Chondrocyte (in vitro differentiated cells): ENCODE measurements at places on chromosomes 5 and 9.
A peak's percentile ranks its signal among the peaks of the same experiment; 100 is the strongest.

DNA sequence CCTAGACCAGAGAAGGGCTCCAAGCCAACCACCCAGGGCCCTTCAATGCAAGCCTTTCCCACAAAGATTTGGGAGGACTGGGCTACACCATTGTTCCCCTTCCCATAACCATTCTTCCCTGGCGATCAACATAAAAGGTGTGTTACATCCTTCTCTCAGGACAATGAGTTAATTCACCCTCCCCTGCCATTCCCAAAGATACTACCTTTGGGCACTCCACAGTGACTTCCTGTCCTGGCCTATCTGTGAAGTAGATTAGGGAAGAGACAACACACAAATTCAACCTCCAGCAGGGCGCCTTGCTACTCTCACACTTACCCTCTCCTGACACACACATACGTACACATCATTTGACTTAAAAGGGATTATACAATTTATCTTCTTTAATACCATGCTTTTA lies 23.2 kb upstream of the IL17B start:
- H3K27ac ChIP-seq, result no peak overlapping the region
- peaks cover 73% of the 10 kb centered on the region for H3K4me1 ChIP-seq
- DNase-seq, result no peak
- H3K4me3 ChIP-seq, result no peak overlapping the region
- H3K36me3 ChIP-seq, result no peaks in the 10 kb centered on the region

DNA sequence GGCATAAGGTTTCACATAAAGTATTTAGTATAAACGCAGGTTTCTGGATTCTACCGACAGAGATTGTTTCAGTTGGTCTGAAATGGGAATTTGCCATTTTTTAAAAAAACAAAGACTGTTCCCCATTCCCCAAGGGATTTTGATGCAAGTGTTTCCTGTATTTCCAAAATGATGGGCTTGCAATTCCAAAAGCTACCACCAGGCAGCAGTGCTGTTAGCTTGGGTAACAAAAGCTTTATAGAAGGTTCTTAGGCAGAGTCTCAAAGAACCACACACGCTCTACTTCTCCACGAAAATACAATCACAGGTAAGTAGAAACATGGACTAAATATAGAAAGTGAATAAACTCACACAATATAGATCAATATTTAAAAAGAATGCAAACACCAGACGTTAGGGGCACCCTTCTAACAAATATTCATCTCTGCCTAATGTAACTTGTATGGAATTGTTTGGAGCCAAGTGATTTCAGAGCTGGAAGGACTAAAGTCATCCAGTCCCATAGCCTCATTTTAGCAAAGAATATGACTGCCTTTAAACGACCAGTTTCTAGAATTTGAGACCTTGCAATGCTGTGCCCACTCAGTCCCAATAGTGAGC lies 154.3 kb downstream of the SPOCK1 start:
- H3K27ac ChIP-seq, result no peak overlapping the region
- no peak for DNase-seq
- no peaks in the 10 kb centered on the region for H3K27me3 ChIP-seq
- H3K4me1 ChIP-seq, result peaks cover 11% of the 10 kb centered on the region
- no peaks in the 10 kb centered on the region for H3K36me3 ChIP-seq

DNA sequence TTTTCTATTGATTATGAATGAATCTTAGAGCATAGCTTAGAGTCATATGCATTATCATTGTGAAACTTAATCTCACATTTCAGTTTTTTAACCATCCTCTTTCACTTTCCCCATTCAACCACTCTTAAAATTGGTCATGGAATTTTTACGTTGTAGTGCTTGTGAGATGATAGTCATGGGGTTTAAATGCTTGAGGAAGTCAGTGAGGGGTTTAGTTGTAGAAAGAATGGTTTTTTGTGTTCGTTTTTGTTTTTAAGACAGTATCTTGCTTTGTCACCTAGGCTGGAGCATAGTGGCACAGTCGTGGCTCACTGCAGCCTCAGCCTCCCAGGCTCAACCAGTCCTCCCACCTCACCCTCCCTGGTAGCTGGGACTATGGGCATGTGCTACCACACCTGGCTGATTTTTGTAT lies 19.6 kb downstream of the UGCG start:
- no peak overlapping the region for H3K27ac ChIP-seq
- no peaks in the 10 kb centered on the region for H3K27me3 ChIP-seq
- peaks cover 31% of the 10 kb centered on the region for H3K4me1 ChIP-seq
- H3K4me3 ChIP-seq, result no peak overlapping the region
- peaks cover 6% of the 10 kb centered on the region for H3K36me3 ChIP-seq
- no peak for DNase-seq

GRCh38 chr9:130701059-130702022 lies 7.8 kb downstream of the EXOSC2 start:
- peaks cover 36% of the 10 kb centered on the region for H3K4me1 ChIP-seq
- H3K27ac ChIP-seq, result peak overlapping the region; percentile 78
- H3K4me3 ChIP-seq, result no peak overlapping the region

DNA sequence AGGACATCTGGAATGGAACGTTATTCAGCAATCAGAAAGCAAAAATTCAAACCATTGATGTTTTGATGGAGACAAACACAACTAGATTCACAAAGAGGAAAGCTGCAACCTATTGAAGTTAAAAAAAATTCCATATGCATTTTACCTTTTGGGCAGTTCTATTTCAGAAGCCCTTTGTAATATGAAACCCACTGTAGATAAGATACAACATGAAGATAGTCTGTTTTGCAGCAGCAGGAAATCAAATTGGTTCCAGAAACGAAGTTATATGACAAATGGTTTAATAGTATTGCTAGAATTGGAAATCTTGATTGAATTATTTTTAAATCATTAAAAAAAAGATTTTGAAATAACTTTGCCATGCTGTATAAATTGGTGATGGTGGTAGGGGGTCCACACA lies 872 bp downstream of the LIX1 start:
- no peak for DNase-seq
- H3K36me3 ChIP-seq, result no peaks in the 10 kb centered on the region
- H3K4me1 ChIP-seq, result peaks cover 11% of the 10 kb centered on the region
- no peak overlapping the region for H3K27ac ChIP-seq

DNA sequence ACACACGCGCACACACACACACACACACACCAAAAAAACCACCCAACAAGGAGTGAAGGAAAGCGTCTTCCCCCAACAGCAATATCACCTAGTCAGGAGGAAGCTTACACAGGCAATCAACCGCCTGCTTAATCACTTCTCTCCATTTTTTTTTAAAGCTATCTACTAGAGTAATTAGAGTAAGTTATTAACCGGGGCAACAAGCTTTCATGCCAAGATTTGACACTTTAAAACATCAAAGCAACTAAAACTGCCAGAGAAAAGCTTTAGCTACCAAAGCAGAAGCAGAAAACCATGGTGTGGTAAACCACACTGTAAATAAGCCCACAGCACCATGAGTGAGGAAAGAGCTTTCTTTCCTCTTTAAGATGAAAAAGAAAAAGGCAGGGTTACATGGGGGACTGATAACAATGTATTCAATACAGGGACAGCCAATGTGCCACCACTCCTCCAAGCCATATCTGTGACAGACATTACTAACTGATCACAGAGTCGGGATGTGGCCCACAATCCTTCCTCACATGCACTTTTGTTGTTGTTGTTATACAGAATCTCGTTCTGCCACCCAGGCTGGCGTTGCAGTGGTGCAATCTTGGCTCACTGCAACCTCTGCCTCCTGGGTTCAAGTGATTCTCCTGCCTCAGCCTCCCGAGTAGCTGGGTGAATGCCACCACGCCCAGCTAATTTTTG lies 282.1 kb downstream of the CRB2 start:
- H3K4me3 ChIP-seq, result no peak overlapping the region
- no peaks in the 10 kb centered on the region for H3K36me3 ChIP-seq
- no peaks in the 10 kb centered on the region for H3K27me3 ChIP-seq
- H3K4me1 ChIP-seq, result peaks cover 27% of the 10 kb centered on the region

DNA sequence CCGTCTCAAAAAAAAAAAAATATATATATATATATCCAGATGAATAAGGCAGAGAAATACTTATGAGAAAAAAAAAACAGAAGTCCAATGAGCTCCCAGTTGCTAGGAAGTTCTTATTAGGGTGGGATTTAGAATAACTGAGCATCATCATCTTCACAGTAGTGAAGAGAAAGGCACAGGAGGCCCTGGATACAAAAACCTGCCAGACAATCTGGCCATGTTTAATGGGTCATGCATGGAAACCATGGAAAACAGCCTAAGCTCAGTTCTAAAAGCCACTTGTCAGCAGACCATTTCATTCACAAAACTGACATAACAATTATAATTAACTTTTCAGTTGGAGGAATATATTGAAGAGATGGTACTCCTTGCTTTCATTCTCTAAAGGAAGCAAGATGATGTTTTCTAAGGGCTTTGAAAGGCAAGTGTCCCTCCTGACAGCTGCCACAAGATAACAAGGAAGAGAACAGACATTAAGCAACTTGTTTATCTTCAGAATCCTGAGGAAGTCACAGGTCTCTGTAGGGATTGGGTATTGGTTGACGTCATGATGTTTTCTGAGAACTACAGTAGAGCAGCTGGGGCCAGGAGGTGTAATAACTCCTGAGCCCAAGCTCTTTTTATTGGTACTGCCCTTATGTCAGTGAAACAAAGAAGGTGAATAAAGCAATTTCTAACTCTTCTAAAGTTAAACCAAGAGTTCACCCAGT lies 463.1 kb downstream of the DMAC1 start:
- H3K27me3 ChIP-seq, result peaks cover 15% of the 10 kb centered on the region
- no peaks in the 10 kb centered on the region for H3K4me1 ChIP-seq
- no peak for DNase-seq
- H3K27ac ChIP-seq, result no peak overlapping the region
- H3K36me3 ChIP-seq, result peaks cover 2% of the 10 kb centered on the region
- H3K4me3 ChIP-seq, result no peak overlapping the region

DNA sequence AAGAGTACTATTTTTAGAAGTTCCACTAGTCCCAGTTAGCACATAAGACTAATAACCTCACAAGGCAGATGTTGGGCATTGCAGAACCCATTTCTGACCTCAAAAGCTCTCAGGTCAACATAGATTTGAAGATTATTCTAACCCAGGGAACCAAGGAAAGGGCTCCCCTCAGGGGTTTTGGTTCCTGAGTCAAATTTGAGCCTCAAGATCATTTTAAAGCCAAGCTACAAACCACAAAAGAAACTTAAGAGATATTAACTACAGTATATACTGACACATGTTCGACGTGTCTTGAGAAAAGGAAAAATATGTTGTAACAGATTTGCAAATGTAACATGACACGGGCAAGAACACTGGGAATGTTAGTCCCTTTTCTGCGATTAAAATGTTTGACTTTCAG lies 88.6 kb downstream of the GNAQ start:
- DNase-seq, result no peak
- H3K27me3 ChIP-seq, result no peaks in the 10 kb centered on the region
- no peaks in the 10 kb centered on the region for H3K36me3 ChIP-seq
- no peak overlapping the region for H3K4me3 ChIP-seq

GRCh38 chr5:137743031-137743640 lies 7.2 kb upstream of the KLHL3 start:
- peaks cover 8% of the 10 kb centered on the region for H3K4me1 ChIP-seq
- H3K36me3 ChIP-seq, result peaks cover 2% of the 10 kb centered on the region
- no peak overlapping the region for H3K4me3 ChIP-seq
- H3K27me3 ChIP-seq, result no peaks in the 10 kb centered on the region

- no peaks in the 10 kb centered on the region for H3K27me3 ChIP-seq
- H3K27ac ChIP-seq, result peak overlapping the region; percentile 2
- no peak overlapping the region for H3K4me3 ChIP-seq
- H3K4me1 ChIP-seq, result peaks cover 35% of the 10 kb centered on the region
- DNase-seq, result no peak
- H3K36me3 ChIP-seq, result no peaks in the 10 kb centered on the region
These were observed 165.0 kb upstream of the FBXL17 start for GRCh38 chr5:108546939-108547338.

DNA sequence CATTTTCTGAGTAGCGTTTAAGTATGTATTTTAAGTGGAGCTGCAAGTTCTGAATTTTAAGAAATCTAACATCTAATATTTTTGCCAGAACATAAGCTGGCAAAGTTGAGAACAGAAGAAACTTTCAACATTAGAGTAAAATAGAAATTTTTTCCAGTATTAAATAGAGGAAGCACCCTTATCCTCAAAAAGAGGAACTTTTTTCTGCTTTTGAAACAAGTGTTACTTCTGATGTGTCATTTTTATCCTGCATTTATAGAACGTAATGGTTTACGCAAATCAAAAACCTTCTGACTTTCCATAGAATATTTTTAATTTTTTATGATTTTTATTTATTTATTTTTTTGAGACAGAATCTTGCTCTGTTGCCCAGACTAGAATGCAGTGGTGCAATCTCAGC lies 21.8 kb downstream of the ZBED3 start:
- peaks cover 5% of the 10 kb centered on the region for H3K4me1 ChIP-seq
- H3K27me3 ChIP-seq, result no peaks in the 10 kb centered on the region
- no peak overlapping the region for H3K27ac ChIP-seq

- DNase-seq, result no peak
- no peak overlapping the region for H3K4me3 ChIP-seq
- no peaks in the 10 kb centered on the region for H3K27me3 ChIP-seq
- no peaks in the 10 kb centered on the region for H3K4me1 ChIP-seq
These were observed 48.3 kb downstream of the ATPSCKMT start for GRCh38 chr5:10201223-10201868.

- no peak overlapping the region for H3K27ac ChIP-seq
- H3K36me3 ChIP-seq, result peaks cover 1% of the 10 kb centered on the region
- no peak overlapping the region for H3K4me3 ChIP-seq
- no peaks in the 10 kb centered on the region for H3K4me1 ChIP-seq
These were observed 26.0 kb downstream of the RLN2 start for GRCh38 chr9:5278486-5278885.

DNA sequence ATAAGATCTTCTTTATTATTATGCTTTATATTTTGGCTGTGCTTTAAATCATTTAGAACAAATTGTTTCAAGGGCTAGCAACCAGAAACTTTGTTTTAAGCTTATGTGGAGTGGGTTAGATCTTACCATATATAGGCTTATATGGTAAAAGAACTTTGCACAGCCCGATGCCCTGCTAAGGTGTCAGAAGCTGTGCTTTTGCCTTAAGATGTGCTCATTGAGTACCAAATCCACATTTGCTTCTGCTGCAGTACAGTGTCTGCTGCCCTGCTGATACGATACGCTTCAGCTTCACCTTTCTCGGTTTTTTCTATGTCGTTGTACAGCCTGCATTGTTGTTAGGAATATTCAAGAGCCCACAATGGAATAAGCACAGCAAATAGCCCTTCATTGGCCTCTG lies 34.8 kb downstream of the CD180 start:
- H3K27me3 ChIP-seq, result no peaks in the 10 kb centered on the region
- DNase-seq, result no peak
- H3K4me1 ChIP-seq, result peaks cover 18% of the 10 kb centered on the region
- H3K27ac ChIP-seq, result no peak overlapping the region
- no peak overlapping the region for H3K4me3 ChIP-seq

GRCh38 chr5:141590127-141590526 lies 28.7 kb downstream of the DIAPH1 start:
- H3K4me1 ChIP-seq, result no peaks in the 10 kb centered on the region
- no peak overlapping the region for H3K27ac ChIP-seq
- H3K36me3 ChIP-seq, result peaks cover 2% of the 10 kb centered on the region
- no peak for DNase-seq

GRCh38 chr5:78611126-78611605 lies 37.4 kb downstream of the LHFPL2 start:
- H3K36me3 ChIP-seq, result peaks cover 15% of the 10 kb centered on the region
- no peak overlapping the region for H3K4me3 ChIP-seq
- H3K27ac ChIP-seq, result no peak overlapping the region
- no peak for DNase-seq
- H3K27me3 ChIP-seq, result no peaks in the 10 kb centered on the region
- H3K4me1 ChIP-seq, result peaks cover 42% of the 10 kb centered on the region

- no peak overlapping the region for H3K4me3 ChIP-seq
- no peak for DNase-seq
- H3K4me1 ChIP-seq, result no peaks in the 10 kb centered on the region
- H3K27me3 ChIP-seq, result peaks cover 4% of the 10 kb centered on the region
These were observed 425.2 kb downstream of the GADD45G start for GRCh38 chr9:90029996-90030395.

GRCh38 chr5:170293273-170293672 lies 4.3 kb downstream of the LCP2 start:
- peaks cover 70% of the 10 kb centered on the region for H3K27me3 ChIP-seq
- H3K27ac ChIP-seq, result no peak overlapping the region
- peaks cover 2% of the 10 kb centered on the region for H3K36me3 ChIP-seq
- no peak for DNase-seq
- no peak overlapping the region for H3K4me3 ChIP-seq
- peaks cover 3% of the 10 kb centered on the region for H3K4me1 ChIP-seq
